ENCODE measurements at places on chromosomes 3 and 15. TPM values are rescaled to one million over a fixed set of nuclear protein-coding genes. Genes with fewer than 3 reads are reported as not detected.

Gene NR2F2
- 68.6 TPM for total RNA-seq

Gene MYNN
- total RNA-seq, result 12.6 TPM

Gene DLL4
- 7.3 TPM for total RNA-seq

Gene HHATL
- total RNA-seq, result 768 TPM

Gene CILP
- total RNA-seq, result 5.1 TPM

Gene ACOX2
- total RNA-seq, result 23.4 TPM

Gene KY
- 3.6 TPM for total RNA-seq

Gene RYR3
- total RNA-seq, result 0.28 TPM

- no peak for DNase-seq
Measured at GRCh38 chr15:79942741-79943481, 28.1 kb downstream of the BCL2A1 start.

- no peak for DNase-seq
Measured at GRCh38 chr3:131007782-131008181, 18.8 kb downstream of the ASTE1 start.

GRCh38 chr15:94032571-94032970 is 198.8 kb upstream of the MCTP2 start:
- no peak for DNase-seq

- DNase-seq, result no peak
Measured at GRCh38 chr3:60140160-60140559, 1090.3 kb upstream of the CFAP20DC start.

- no peak for DNase-seq
Measured at GRCh38 chr3:31906182-31906581, 74.9 kb downstream of the OSBPL10 start.

GRCh38 chr3:58502872-58503271 is 11.0 kb downstream of the KCTD6 start:
- no peak for DNase-seq

GRCh38 chr15:80921736-80922410 is 67.7 kb downstream of the MESD start:
- DNase-seq, result no peak

GRCh38 chr3:11534011-11534792 is 109.5 kb downstream of the VGLL4 start:
- no peak for DNase-seq

DNA sequence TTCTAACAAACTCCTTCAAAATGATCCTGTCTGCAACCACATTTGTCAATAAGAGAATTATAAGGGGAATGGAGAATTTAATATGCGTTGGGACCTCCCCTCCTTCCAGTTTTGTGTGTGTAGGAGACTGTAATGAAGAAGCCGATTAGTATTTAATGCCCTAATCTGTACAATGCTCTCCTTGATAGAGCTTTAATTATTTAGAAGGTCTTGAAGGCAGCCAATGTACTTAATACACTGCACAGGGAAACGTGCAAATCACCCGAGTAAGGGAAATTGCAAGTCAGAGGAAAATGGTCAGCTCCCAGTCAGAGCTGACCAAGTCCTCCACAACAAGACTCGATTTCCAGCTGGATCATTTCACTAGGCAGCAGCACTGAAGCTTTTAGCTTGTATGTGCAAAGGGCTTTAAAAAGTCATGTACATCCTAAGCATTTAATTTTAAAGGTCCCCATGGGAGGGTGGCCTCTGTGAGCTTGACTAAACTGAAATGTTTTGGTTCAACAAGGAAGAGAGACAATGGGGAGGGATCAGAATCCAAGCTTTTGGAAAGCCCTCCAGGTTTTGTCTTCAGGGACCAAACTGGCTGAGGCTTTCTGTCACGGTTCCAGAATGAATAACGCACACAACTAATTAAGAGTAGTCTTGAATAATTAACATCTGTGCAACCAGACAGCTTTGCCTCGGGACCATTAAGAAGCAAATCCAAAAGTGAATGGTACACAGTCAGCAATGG is 159.8 kb upstream of the MITF start:
- no peak for DNase-seq

- DNase-seq, result no peak
Measured at GRCh38 chr15:32152574-32152973, 122.3 kb downstream of the CHRNA7 start.

DNA sequence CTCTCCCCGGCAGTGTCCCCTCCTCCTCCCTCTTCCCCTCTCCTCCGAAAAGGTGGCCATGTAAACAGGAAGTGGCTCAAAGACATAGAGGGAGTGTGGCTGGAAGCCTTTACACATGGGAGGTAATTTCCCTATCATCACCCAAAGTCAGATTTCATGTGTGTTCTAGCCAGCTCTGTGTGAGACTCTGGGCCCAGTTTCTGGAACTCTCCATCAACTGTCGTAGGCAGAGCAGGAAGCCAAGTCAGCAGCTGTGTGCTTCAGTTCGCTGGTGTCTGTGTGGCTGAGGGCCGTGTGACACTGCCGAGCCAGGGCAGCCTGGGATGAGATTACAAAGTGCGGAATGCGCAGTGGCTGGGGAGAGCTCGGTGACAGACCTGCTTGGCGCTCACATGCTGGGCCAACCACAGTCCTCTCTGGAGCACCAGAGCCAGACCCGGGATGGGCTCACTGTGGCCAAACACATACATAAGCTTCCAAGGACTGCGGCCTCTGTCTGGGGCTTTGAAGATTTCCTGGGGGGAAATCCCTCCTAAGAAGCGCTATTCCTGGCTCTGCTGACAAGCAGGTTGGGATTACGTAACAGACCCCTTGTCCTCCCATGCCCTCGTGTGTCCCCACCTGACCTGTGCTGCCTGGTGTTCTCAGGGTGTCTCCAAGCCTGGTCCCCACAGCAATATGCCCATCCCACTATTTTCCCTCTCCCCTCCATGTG is 50.7 kb downstream of the UMPS start:
- peak; percentile 90 for DNase-seq

DNA sequence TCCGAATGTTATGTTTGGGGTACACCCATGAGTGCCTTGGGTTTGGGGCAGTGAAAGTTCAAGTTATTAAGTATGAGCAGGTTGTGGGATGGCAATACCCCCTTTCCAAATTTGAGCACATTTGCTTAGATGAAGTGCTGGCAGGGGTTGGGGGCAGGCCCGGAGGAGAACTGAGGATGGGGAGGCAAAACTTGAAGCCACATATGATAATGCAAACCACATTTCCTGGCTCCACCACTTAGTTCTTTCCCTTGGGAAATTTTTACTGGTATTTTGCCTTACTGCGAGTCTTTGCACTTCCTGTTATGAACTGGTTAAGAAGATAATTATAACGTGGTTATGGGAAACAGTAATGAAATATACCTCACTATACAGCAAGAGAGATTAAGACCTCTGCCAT is 336.0 kb upstream of the ONECUT1 start:
- no peak for DNase-seq

- DNase-seq, result no peak
Measured at GRCh38 chr3:69425249-69425648, 39.4 kb upstream of the FRMD4B start.

DNA sequence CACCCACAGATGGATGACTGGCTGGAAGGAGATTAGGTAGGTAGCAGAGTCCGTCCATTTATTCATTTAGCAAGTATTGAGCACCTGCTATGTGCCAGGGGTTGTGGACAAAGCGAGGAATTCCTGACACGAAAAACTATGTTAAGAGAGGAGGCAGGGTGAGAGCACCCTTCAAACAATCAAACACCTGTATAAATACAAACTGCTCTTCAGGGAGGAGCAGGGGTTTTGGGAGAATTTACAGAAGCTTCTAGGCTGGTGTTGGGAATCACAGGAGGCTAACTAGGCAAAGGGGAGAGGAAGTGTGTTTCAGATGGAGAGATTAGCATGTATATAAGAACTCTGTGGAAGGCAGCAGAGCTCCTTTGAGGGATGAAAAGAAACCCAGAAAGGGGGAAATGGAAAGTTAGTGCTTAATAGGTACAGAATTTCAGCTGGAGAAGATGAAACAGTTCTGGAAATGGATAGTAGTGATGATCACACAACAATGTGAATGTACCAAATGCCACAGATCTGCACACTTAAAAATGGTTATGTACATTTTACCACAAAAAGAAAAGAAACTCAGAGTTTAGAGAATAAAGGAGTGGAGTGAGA is 805 bp upstream of the SEC22C start:
- no peak for DNase-seq

DNA sequence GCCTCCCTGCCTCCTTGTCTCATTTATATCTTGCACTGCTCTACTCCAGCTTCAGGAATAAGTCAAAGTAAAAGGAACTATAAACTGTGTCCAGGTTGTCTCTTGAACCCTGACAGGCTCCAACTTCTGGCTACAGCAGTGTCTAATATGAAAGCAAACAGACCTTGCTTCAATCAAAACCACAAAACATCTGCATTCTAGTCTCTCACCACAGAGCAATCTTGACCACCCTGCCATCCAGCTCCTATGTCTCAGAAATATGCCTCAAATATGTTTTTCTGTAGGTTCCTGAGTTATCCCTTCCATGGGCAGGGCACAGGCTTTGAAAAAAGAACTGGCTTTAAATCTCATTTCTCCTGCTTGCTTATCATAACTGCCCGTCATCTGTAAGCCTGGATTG is 13.0 kb upstream of the RAMAC start:
- no peak for DNase-seq

- DNase-seq, result no peak
Measured at GRCh38 chr3:46245146-46245545, 2.9 kb downstream of the CCR3 start.

DNA sequence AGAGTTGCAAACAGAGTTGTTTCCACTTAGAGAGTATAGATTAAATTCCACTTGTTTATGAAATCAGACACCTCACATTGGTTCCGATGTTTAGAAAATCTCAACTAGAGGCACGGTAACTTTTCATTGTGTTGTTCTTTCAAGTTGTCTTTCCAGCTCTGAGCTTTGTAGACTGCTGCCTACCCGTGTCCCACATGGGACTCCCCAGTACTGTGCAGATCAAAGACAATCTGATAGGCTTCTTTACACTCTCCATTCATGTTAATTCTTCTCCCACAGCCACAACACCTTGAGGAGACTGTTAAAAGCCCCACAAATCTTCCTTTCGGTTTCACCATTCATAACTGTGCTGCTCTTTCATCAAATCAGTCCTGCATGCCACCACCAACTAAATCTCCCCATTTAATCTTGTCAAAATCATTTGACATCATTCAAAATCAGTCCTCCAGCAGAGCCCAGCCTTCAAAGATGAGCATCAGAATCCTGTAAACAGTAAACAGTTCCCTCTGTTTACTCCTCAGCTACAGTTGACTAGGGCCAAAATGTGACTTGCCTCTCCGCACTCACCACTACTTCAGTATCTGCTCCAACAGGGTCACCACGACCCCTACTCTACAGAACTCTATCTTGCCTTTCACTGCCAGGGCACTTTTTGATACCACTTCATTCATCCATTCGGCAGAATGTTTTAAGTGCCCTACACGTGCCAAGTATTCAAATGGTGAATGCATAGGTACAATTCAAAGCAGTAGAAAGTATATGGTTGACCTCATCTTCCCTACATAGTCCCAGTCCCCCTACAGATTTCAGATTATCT is 8.3 kb downstream of the ANXA2 start:
- DNase-seq, result no peak

DNA sequence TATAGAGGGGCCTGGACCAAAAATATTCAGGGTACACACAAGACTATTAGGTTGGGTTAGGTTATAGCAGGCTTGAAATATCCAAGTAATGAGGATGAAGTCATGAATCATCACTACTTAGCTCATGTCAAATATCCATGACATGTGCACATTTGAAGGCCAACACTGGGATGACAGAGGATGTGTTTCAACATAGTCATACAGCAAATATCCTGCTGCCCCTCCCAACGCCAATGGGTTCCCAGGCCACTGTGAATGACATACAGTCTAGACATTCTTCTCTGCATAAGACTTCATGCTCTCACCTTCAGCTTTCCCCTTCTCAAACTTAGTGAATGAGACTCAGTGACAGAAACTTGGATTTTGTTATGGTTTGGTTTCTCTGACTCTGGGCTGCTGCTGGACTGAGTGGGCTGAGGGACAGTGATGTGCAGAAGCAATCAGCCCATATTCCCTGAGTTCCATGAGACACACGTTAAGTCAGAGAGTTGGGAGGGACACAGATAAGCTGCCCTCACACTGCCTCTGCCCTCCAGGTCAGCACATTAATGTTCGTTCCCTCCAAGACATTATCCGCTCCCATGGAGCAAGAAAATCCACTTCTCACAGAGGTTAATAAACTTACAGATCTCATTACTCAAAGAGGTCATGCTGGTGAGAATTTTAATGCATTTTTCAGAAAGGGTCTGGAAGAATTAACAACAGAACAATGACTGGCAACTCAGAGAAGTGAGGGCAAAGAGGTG is 15.4 kb downstream of the HOMER2 start:
- DNase-seq, result no peak

DNA sequence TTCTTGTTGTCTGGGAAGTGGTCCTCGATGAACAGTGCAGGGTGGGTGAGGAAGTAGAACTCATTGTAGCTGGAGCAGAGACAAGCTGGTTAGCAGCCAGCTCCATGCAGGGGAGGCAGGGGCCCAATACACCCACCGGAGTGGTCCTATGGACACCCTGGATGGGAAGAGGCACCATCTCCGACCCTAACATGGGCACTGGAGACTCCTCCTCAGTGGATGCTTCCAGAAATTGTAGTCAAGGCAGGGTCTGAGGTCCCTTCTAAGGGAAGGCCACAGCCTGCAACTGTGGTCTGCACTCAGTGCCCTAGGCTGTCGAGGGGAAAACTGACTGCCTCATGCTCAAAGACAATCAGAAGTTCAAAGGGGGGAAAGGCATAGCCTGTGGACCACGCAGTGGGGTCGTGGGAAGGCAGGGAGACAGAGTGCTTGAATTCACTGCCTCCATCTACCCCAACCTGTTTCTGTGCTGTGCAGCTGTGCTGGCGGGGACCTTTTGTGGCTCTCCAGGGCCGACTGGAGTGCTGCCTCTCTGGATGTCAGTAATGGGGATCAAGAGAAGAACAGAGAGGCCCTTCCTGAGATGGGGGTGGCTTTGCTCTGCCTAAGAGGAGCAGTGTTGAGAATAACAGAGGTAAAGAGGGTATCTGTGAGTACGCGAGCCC is 41.9 kb downstream of the KY start:
- no peak for DNase-seq

GRCh38 chr3:38651153-38651789 is 1.8 kb upstream of the SCN5A start:
- peak; percentile 83 for DNase-seq

DNA sequence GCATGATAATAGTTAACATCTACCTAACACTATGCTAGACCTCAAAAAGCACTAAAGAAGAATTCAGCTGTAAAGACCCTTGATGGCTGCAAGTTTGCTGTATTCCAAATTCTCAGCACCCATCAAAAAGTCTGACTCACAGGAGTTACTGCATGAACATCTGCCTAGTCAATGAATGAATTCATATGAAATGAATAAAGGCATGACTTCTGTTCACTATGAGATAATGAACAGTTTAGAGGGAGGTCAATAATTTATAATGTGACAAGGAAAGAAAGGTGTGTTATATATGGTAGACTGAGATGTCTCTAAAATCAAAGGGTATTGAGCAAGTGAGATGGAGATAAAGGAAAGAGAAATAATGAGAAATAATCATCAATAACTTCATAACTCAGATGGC is 508.2 kb upstream of the TGFBR2 start:
- DNase-seq, result no peak

GRCh38 chr3:62139957-62140356 is 233.4 kb downstream of the FEZF2 start:
- no peak for DNase-seq

All from right cardiac atrium (tissue), 5 donors.